ENCODE measurements at places on chromosomes 11 and 22.

GRCh38 chr11:114027926-114028325 lies 31.6 kb upstream of the ZBTB16 start:
- no peak for DNase-seq

DNA sequence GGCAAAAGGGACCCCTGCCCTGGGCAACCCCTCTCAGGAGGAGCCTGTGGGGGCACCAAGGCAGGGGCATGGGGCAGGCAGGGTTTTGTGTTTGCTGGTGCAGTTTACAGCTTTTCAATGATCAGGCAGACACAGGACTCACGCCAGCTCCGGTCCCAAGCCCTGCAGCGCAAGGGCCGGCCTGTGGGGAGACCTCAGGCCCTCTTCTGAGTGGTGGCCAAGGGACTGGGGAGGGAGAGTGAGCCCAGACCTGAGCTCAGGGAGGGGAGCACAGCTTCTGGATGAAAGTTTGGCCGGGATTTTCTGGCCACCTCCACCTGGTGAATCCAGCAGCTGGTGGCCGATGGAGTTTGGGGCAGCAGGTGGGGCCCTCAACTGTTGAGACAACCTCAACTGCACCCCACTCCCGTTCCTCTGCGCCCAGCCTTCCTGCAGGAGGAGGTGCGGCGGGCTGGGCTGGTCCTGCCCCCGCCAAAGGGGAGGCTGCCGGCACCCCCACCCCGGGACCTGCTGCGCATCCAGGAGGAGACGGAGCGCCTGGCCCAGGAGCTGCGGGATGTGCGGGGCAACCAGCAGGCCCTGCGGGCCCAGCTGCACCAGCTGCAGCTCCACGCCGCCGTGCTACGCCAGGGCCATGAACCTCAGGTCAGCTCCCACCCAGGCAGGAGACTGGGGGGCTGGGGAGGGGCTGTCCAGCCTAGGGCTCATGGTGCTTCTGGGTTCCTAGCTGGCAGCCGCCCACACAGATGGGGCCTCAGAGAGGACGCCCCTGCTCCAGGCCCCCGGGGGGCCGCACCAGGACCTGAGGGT lies 3.6 kb downstream of the TCIRG1 start:
- DNase-seq: no peak

DNA sequence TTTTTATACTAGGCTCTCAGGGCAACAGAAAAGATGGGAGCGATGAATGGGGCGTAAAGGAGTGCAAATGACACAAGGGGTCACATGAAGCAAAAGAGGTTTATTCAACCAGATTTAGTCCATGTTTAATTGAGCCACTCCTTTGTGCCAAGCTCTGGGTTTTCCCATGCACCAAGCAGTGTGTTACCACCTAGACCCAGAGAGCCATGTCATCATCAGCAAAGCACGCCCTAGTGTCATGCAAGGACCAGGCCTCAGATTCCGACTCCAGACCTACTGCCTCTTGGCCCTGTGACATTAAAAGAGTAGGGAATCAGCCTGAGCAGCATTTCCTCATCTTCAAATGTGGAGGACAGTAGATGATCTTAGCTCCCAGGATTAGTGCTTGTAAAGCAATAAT lies 1.1 kb upstream of the IGLL5 start:
- no peak for DNase-seq

GRCh38 chr22:34334893-34335292 lies 414.6 kb upstream of the LARGE1 start:
- DNase-seq: no peak

DNA sequence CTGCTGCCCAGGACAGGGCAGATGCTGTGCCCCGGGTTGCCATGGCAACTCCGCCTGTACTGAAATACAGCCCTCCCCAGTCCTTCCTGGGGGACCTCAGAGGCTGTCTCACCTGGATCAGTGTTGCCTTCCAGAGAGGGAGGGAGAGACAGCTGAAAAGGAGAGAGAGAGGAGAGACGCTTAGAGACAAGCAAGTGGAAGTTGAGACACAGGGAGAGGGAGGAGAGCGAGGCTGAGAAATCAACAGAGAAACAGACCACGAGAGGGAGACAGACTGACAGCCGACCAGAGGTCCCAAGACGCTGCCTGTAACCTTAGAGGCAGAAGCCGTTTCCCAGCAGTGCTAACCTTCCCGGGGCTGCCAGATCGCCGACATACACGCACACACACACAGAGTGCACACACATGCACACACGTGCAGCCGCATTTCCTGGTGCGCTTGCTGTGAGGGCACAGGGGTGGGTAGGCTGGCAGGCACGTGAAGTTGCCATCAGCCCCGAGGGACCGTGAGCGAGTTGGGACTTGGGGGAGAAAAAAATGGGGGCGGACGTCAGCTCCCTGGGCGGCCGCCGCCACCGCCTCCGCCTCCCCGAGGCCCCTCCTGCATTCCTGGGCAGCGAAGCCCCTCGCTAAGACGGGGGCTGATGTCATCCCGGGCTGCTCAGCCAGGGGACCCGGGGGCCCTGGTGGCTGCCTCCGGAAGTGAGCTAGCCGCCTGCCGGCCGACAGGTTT lies 88.6 kb upstream of the CRYBB3 start:
- peak; percentile 31 for DNase-seq

DNA sequence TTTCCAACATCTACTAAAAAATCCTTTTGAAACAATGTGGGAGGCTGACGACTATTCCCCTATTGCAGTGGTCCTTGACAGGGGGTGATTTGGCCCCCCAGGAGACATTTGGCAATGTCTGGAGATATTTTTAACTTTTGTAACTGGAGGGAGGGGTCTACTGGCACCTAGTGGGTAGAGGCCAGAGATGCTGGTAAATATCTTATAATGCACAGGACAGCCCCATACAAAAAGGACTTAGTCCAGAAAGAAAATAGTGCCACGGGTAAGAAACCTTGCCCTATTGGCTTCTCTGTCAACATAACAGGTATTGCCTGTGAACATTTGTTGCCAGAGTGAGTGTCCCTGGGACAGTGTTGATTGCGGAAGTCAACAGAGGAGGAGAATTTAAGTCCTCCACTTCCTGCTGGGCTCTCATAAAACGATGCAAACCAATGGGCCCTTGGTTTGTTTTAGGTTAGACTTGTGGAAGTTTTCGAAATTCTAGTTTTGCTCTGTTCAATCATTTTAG lies 101.6 kb downstream of the MAML2 start:
- no peak for DNase-seq

DNA sequence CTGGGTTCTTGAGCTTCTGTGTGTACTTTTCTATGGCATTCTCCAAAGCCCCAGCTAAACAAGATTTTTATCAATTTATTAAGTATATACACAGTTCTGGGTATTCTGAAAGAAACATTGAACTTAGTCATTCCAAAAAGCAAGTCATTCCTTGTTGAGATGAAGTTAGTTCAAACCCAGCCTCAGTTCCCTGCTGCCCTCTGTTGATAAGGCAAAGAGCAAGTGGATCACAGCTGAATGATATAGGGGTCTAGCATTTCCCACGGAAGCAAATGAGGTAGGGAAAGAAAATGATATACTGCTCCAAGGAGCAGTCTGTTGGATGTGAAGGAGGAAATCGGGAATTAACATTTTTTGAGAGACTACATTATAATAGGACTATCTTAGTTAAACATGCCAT lies 841.8 kb upstream of the TENM4 start:
- no peak for DNase-seq

DNA sequence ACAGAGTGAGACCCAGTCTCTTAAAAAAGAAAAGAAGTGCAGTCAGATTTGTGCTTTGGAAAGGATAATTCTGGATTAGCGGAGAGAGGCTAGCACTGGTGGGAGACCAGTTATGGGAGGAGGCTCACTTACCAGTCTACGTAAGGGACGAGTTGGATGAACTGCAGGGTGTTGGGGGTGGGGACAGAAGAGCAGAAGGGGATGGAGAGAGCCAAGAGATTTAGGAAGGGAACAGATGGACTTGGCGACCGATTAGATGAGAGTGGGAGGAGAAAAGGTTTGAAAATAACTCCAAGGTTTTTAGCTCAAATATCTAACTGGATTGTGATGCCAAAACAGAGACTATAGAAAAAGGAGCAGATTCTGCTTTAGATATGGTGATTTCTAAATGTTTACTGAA lies 81.4 kb downstream of the SFI1 start:
- DNase-seq: no peak

DNA sequence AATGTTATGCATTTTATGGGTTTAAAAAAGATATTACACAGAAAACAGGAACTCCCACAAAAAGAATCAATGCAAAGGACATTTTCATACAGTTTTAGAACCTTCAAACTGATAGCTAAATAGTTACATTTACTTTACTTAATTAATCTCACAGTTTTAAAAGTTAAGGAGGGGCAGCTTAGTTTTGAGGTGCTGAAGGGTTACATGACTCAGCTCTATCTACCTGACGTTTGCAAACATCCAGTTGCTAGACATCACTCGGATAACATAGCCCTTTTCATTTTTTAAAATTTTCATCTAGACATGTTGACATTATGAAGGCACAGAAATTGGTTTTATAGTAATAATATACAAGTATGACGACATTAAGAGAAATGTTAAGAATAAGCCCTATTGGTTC lies 53.7 kb upstream of the HSD17B12 start:
- DNase-seq: no peak

GRCh38 chr22:19233189-19233661 lies 54.7 kb upstream of the SLC25A1 start:
- no peak for DNase-seq

DNA sequence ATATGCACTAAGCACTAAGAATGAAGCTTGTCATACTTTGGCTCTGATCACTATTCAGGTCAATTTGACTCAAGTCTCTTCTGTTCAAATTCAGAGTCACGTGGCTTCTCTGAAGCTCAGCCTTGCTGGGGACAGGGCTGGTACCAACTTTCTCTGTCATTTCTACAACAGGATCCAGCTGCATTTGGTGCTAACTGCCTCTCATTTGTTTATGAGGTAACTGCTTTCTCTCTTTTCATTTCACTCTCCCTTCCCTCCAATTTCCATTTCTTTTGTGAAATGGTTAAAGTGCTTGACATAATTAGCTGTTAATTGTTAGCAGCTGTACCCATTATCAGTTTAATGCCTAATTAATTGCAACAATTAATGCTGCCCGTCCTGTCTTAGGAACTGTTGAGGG lies 259.7 kb upstream of the PLET1 start:
- DNase-seq: no peak

- no peak for DNase-seq
Measured at GRCh38 chr22:38696606-38697424, 3.9 kb downstream of the JOSD1 start.

- DNase-seq: no peak
Measured at GRCh38 chr11:33040862-33041453, 1.6 kb downstream of the TCP11L1 start.

DNA sequence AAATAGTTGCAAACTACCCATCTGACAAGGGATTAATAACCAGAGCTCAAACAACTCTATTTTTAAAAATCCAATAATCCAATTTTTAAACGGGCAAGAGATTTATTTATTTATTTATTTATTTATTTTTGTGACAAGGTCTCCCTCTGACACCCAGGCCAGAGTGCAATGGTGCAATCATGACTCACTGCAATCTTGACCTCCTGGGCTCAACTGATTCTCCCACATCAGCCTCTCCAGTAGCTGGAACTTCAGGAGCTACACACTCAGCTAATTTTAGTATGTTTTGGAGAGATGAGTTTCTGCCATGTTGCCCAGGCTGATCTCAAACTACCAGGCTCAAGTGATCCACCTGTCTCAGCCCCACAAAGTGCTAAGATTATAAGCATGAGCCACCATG lies 267.2 kb upstream of the BLID start:
- DNase-seq: no peak

DNA sequence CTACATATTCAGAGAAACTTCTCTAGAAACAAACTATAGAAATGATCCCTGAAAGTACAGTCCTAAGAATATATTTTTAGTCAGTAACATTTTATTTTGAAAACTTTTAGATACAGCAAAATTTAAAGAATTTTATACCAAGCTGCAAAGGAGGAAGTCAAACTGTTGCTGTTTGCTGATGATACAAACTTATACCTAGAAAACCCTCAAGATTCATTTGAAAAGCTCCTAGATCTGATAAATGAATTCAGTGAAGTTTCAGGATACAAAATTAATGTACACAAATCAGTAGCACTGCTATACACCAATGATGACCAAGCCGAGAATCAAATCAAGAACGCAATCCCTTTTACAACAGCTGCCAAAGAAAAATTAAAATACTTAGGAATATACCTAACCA lies 10.1 kb downstream of the ZBTB44 start:
- no peak for DNase-seq

DNA sequence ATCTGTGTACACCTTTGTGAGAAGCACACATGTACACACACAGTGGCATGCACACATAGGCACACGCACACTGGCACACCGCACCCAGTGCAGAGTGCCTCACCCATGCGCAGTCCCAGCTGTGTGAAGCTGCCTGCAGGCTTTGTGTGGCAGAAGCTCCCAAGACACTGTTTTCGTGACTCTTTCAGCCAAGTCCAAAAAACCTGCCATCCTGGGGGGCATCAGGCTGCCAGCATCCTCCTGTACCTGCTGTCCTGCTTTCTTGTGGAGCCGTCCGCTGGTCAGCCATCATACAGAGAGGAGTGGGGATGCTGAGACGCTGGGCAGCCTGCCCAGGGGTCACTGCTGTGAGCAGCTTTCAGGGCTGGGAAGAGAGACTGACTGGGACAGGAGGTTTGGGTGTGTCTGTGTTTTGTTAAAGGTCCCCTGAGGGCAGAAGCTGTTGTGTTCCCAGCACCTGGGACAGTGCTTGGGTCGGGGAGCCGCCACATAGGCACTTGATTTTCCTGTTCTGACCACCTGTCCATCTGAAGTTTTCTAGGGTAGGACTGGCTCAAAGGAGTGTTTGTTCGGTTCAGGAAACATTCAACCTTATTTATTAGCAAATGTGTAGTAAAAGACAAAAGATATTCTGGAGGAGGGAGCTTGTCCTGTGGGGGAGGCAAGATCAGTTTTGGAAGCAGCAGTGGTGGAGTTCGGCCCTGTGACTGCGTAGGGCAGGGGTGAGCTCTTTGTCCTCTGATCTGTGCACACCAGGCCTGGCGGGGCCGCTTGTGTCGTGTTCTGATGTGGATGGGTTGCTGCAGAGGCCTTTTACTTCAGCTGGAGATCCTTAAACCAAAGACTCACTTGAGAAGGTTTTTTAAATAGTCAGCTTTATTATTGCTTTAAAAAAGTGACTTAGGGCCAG lies 29.7 kb downstream of the AP2A2 start:
- DNase-seq: no peak

DNA sequence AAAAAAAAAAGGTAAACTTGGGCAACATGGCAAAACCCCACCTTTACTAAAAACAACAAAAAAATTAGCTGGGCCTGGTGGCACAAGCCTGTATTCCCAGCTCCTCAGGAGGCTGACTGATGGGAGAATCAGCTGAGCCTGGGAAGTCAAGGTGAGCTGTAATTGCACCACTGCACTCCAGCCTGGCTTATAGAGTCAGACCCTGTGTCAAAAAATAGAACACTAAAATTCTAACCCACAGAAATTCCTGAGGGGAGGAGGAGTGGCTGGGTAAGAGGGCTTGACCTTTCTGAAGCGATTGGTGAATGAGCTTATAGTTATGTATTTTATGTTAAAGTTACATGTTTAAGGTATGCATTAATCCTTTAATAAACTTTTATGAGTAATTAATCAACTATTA lies 53.3 kb downstream of the FAT3 start:
- no peak for DNase-seq

- no peak for DNase-seq
Measured at GRCh38 chr11:94557421-94557820, 9.7 kb upstream of the PIWIL4 start.

GRCh38 chr22:44159221-44159620 lies 21.5 kb upstream of the PARVG start:
- DNase-seq: no peak

All from effector memory CD8-positive, alpha-beta T cell (primary cell).